ENCODE measurements at places on chromosomes 6 and 20. TPM values are rescaled to one million over a fixed set of nuclear protein-coding genes. Genes with fewer than 3 reads are reported as not detected.
A peak's percentile ranks its signal among the peaks of the same experiment; 100 is the strongest.

DNA sequence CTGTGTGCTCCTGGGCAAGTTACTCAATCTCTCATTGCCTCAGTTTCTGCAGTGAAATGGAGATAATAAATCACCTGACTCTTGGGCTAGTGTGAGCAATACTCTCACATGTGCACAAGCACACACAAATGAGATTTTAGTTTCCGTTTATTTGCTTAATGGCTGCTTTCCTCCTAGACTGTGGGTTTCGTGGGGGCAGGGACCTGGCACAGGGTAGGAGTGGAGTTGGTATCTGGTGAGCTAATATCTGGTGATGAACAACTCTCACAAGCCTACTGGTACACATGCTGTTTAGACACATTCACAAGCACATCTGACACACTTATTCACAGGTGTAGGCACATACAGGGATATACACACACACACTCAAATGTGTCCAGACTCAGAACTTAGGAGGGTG, 73.8 kb downstream of the TOX2 start:
- no peak overlapping the region for H3K27ac ChIP-seq
- peaks cover 4% of the 10 kb centered on the region for H3K4me1 ChIP-seq
- H3K4me3 ChIP-seq: no peak overlapping the region

DNA sequence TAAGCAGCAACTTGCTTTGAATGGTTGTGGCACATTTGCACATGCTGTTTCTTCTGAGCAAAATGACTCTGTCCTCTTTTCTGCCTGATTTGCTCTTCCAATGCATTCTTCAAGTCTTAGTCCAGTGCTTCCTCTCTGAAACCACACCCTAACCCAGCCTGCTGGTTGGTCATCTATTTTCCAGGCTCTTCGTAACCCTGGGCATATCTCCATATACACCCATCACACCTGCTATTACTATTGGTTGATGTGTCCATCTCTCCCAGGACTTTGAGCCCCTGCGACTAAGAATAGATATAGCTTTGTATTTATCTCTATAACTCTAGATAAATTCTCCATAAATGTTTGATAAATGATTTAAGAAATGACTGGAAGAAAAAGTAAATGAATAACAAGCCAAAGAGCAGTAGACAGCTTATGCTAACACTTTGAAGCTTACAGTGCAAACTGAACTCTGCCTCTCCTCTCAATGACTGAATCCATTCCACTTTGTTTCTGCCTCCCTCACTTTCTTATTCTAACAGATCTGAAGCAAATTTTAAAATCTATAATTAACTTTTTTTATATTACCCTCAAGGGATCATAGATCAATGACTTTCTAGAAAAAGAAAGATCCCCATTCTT, 59.7 kb upstream of the NT5E start:
- H3K4me3 ChIP-seq: no peak overlapping the region
- H3K27ac ChIP-seq: no peak overlapping the region
- no peaks in the 10 kb centered on the region for H3K36me3 ChIP-seq

DNA sequence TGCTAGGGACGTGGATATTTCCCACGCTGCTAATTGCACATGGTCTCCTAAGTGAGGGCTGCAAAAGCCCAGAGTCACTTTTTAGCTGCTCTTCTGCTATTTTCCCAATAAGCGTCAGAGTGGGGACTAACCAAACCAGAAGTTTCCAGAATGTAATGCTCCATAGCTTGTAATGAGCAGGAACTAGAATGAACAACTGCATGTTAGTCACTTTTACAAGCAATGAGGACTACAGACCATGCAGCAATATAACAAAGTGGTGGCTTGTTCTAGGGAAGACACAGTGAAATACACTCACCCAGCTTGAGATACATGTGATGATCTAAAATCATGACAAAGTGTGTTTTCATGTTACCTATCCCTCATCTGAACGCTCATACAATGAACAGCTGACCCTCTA, 314.1 kb upstream of the SGK1 start:
- no peak for DNase-seq
- no peaks in the 10 kb centered on the region for H3K4me1 ChIP-seq

DNA sequence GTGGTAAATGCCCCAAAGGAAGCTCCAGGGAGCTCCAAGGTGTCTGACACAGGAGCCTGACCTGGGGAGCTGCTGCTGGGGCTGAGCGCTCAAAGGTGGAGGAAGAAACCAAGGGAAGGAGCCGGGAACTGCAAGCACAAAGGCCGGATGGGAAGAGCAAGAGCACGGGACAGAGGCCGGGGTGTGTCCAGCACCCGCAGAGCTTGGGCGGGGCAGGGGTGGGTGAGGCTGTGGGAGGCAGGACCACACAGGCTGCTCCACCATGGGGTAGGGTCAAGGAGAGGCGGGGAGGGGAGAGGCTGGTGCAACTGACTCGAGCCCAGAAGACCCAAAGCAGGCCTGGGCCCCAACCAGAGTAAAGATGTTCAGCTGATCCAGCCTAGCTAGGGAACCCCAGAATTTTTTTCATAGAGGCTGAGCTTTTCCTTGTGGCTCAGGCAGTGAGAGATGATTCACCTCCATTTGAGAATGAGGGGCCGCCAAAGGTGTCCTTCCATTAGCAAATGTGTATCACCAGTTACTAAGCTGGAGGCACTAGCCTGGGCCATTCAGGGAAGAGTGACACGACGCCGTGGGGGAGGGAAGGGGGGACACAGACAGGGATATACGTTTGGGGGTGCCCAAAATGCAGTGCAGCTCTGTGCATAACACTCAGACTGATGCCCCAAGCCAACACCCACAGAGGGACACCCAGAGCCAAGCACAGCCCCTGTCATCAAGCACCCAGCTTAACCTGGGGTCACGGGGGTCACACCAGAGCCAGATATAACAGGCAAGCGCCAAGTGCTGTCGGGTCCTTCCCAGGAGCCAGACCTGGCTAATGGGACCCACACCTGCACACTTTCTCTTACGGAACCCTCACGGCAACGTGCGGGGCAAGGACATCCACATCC, 21.3 kb upstream of the TLDC2 start:
- no peak for DNase-seq
- no peaks in the 10 kb centered on the region for H3K27me3 ChIP-seq
- no peaks in the 10 kb centered on the region for H3K36me3 ChIP-seq
- H3K27ac ChIP-seq: no peak overlapping the region
- peaks cover 27% of the 10 kb centered on the region for H3K4me1 ChIP-seq

- H3K4me1 ChIP-seq: peaks cover 18% of the 10 kb centered on the region
- no peak for DNase-seq
- H3K27ac ChIP-seq: peak within 1 kb of the TSS; percentile 28
- H3K36me3 ChIP-seq: no peaks in the 10 kb centered on the region
- no peaks in the 10 kb centered on the region for H3K27me3 ChIP-seq
These were observed at the start of gene TOX2 for GRCh38 chr20:43914311-43915210. TOX2 (plus strand) TSS chr20:43914852; CDS start chr20:43914892, 40 bp downstream.

DNA sequence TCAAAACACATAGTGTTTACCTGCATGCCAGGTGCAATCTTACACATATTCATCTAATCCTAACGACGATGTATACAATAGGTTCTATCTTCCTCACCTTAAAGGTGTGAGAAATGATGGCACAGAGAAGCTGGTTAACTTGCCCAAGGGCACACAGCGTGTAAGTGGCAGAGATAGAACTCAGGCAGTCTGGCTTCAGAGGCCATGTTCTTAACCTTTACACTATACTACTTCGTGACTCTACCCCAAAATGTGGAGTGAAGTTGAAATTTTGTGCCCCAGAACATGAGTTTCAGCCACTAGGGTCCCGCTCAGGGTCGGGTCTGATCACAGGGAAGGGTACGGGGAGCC, 584 bp downstream of the VPS52 start:
- peak overlapping the region; percentile 88 for H3K4me3 ChIP-seq
- H3K4me1 ChIP-seq: peaks cover 13% of the 10 kb centered on the region
- no peak for DNase-seq
- H3K36me3 ChIP-seq: peaks cover 19% of the 10 kb centered on the region

- H3K4me3 ChIP-seq: no peak overlapping the region
- H3K4me1 ChIP-seq: no peaks in the 10 kb centered on the region
These were observed 2.8 kb upstream of the NUP153 start for GRCh38 chr6:17709476-17709875.

DNA sequence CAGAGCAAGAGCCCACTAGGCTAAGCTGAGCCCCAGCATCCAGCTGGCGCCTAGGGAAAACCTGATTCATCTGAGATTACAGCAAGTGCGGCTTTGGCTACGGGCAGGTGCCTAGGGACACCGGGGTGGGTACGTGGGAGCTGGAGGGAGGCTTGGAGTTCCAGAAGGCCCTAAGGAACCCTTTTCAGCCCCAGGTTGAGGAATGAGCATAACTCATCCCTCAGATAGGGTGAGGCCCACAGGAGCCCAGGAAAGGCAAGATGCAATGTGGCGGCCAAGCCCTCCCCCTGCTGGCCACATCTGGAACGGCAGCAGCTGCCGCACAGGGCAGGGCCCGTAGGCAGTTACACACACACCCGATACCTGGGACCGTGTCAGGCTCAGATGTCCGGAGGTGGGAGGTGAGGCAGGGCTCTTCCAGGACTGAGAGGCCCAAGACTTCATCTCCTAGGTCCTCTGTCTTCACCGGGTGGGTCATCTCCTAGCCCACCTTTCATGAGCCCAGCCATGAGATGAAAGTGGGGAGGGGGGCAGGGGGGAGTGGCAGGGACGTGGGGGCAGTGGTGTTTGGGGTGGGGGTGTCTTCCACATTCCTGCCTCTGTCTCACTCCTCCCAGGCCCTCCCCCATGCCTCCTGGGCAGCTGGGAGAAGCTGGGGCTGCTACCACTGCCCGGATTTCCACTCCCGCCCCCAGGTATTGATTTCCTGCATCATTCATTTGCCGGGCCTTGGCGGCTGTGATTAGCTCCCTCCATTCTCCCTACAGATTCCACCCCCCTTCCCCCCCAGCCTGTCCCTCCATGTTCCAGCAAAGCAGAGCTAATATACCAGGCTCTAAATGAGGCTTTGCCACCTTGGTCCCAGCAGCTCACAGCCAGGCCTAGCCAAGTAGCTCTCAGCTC, 5.5 kb downstream of the MDGA1 start:
- DNase-seq: no peak
- peaks cover 18% of the 10 kb centered on the region for H3K27me3 ChIP-seq

GRCh38 chr6:137685798-137686375, 181.2 kb upstream of the TNFAIP3 start:
- H3K4me3 ChIP-seq: no peak overlapping the region
- no peaks in the 10 kb centered on the region for H3K36me3 ChIP-seq
- no peak for DNase-seq
- H3K27me3 ChIP-seq: no peaks in the 10 kb centered on the region

DNA sequence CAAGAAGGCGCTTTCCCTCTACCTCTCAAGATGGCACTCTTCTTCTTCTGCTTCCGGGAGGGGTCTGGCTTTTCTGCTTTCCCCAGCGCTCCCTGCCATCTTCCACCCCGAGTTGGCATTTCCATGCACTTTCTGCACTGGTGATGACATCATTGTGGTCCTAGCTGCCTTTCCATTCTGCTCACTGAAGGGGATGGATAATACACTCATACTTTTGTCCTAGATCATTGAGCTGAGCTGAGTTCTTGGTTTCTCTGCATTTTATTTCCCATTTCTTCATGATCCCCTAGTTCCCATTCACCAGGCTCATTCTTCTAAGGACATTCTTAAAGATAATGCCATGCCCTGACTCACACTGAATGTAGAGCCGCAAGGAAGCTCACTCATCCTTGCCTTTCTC, 96.7 kb downstream of the EDN1 start:
- H3K36me3 ChIP-seq: no peaks in the 10 kb centered on the region
- no peak overlapping the region for H3K4me3 ChIP-seq
- no peak overlapping the region for H3K27ac ChIP-seq
- peaks cover 11% of the 10 kb centered on the region for H3K4me1 ChIP-seq
- DNase-seq: no peak

DNA sequence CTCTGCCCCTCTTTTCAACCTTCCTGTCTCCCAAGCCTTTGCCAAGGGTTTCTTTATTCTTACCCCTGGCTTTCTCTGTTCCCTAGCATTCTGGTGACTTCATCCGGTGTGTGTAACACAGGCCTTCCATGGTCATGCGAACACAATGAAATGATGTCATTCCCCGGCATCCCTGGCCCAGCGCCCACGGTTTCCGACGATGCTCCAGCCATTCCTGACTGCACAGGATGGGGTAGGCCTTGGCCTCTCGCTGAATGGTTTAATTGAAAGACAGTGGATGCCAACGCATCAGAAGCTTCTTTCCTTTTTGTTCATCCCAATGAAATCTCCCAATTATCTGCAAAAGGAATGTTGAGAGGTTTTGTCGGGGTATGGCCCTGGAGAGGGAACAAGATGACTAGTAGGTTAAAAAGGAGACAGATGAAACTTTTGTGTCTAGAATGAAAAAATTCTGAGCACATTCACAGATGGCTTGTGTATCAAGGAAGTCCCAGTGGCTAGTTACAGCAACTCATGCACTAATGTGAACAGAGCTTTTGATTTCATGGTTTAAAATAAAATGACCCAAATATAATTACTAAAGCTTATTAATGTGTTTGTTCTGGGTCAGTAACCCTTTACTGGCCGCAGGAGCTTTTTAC, 655.0 kb downstream of the QKI start:
- H3K27me3 ChIP-seq: no peaks in the 10 kb centered on the region
- H3K4me1 ChIP-seq: no peaks in the 10 kb centered on the region
- H3K36me3 ChIP-seq: no peaks in the 10 kb centered on the region
- no peak overlapping the region for H3K4me3 ChIP-seq

- no peak for DNase-seq
- no peaks in the 10 kb centered on the region for H3K27me3 ChIP-seq
- H3K4me3 ChIP-seq: no peak overlapping the region
These were observed 647.9 kb upstream of the AGPAT4 start for GRCh38 chr6:161921602-161922395.

- no peaks in the 10 kb centered on the region for H3K27me3 ChIP-seq
- no peaks in the 10 kb centered on the region for H3K4me1 ChIP-seq
- no peak overlapping the region for H3K27ac ChIP-seq
- DNase-seq: peak; percentile 53
- no peaks in the 10 kb centered on the region for H3K36me3 ChIP-seq
- no peak overlapping the region for H3K4me3 ChIP-seq
These were observed 50.8 kb upstream of the NRN1 start for GRCh38 chr6:6057442-6058053.

DNA sequence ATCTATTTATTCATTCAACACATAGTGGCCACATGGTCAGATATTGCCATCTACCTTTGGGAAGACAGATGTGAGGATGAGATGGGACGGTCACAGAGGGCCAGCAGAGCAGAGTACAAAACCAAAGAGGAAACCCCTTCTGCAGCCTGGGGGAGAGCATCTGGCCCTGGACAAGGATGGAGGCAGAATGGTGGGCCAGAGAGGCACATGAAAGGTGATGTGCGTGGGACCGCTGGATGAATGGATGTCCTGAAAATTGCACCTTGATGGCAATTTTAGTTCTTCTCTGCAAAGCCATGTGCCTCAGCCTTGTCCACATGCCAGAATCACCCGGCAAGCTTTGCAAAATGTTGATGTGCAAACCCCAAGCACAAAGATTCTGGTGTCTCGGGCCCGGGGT, 77.4 kb upstream of the CD93 start:
- no peak overlapping the region for H3K27ac ChIP-seq
- H3K36me3 ChIP-seq: no peaks in the 10 kb centered on the region
- H3K27me3 ChIP-seq: no peaks in the 10 kb centered on the region
- H3K4me1 ChIP-seq: peaks cover 31% of the 10 kb centered on the region
- no peak overlapping the region for H3K4me3 ChIP-seq

GRCh38 chr6:42225029-42225339, 7.3 kb upstream of the MRPS10 start:
- no peaks in the 10 kb centered on the region for H3K4me1 ChIP-seq
- no peak overlapping the region for H3K27ac ChIP-seq
- no peaks in the 10 kb centered on the region for H3K36me3 ChIP-seq
- no peak for DNase-seq
- H3K27me3 ChIP-seq: no peaks in the 10 kb centered on the region

- peaks cover 30% of the 10 kb centered on the region for H3K36me3 ChIP-seq
- no peak overlapping the region for H3K27ac ChIP-seq
- H3K4me3 ChIP-seq: no peak overlapping the region
- no peaks in the 10 kb centered on the region for H3K4me1 ChIP-seq
These were observed 29.5 kb upstream of the TCFL5 start for GRCh38 chr20:62891111-62891510.

Gene OR2J3
- polyA plus RNA-seq: not detected

Gene NKAIN4
- polyA plus RNA-seq: not detected

Gene BPI
- not detected for polyA plus RNA-seq

Data from GM12878 (cell line).